RPMI7951 (cell line): ENCODE measurements at places on chromosomes 2 and 18. TPM values are rescaled to one million over a fixed set of nuclear protein-coding genes. Genes with fewer than 3 reads are reported as not detected.

MOCOS gene
- 4.9 and 5.1 TPM in 2 replicates for total RNA-seq

NOSTRIN gene
- 0.20 TPM in 1 of 2 replicates, not detected in the other for total RNA-seq

OTOS gene
- 1.7 TPM in 1 of 2 replicates, not detected in the other for total RNA-seq

TMEM178A gene
- 0.10 TPM in 1 of 2 replicates, not detected in the other for total RNA-seq

CD28 gene
- not detected in 2 replicates for total RNA-seq

CRYBA2 gene
- total RNA-seq: 0.20 TPM in 1 of 2 replicates, not detected in the other
